ENCODE measurements at places on chromosomes 2 and 18. TPM values are rescaled to one million over a fixed set of nuclear protein-coding genes. Genes with fewer than 3 reads are reported as not detected.

DNA sequence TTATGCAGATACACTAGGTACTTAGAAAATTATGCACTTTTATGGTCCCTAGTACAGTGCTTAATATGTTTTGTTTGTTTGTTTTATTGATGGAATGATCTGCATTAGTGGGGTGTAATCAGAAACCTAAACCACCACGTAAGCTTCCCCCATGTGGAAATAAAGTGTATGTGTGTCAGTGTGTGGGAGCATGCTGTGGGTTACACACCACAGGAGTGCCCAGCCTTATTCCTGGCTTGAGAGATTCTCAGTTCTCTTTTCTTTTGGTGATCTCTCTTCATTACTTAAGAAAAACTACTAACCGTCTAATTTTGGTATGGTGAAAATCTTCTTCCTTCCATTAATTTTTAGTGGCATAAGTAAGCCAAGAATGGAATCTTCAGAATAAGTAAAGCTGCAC lies 398.6 kb downstream of the DCDC2C start:
- no peak overlapping the region for H3K27ac ChIP-seq
- no peak for DNase-seq
- H3K36me3 ChIP-seq = no peaks in the 10 kb centered on the region
- no peaks in the 10 kb centered on the region for H3K27me3 ChIP-seq

DNA sequence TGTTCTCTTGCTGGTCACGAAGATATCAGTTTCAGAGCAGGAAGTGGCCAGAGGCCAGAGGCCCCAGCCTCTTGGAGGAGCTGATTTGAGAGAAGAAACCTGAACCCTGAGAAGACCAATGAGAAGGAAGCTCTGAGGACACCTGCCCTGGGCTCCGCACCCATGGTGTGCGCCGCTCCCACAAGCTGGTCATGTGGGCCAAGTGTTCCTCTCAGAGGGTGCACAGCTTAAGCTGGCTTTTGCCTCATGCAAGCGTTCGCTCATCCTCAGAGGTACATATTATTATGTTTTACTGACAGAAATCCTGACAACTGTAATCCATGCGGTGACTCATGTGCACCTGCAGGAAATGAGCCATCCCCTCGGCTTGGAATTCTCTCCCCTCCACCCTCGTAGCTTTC lies 316.1 kb upstream of the MYT1L start:
- DNase-seq = no peak
- no peaks in the 10 kb centered on the region for H3K4me1 ChIP-seq
- H3K4me3 ChIP-seq = no peak overlapping the region
- no peak overlapping the region for H3K27ac ChIP-seq
- H3K36me3 ChIP-seq = peaks cover 4% of the 10 kb centered on the region
- peaks cover 9% of the 10 kb centered on the region for H3K27me3 ChIP-seq

DNA sequence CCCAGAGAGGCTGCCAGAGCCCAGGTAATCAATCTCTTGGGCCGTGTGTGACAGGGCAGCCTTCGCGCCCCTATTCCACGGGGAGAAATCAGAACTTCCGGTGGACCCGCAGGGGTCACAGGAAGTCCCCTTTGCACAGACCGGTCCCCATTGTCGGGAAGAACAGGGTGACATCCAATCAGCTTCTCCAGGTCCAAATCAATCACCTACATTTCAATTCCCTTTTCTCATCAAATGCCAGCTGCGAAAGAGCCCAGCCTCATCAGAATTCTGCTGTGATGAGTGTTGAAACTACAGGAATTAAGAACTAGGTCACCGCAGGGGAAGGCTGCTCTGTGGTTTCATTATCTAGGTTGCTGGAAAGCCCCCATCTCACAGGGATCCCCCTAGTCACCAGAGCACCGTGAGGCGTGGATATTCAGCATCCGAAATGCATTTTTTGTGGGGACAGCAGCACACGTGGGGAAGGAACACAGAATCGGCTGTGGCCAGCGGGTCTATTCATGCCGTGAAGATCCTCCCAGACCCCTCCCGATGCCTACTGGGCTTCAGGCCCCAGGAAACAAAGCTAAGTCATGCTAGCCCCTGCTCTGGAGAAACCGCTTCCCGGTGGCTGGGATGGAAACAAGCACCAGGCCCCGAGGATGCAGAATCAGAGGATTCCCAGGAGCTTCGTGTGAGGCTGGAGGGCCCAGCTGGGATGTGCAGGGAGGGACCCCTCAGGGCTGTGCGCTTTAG lies 193.7 kb upstream of the ID2 start:
- H3K27ac ChIP-seq = no peak overlapping the region
- peaks cover 5% of the 10 kb centered on the region for H3K4me1 ChIP-seq
- no peaks in the 10 kb centered on the region for H3K36me3 ChIP-seq
- DNase-seq = no peak
- H3K4me3 ChIP-seq = no peak overlapping the region

GRCh38 chr2:36069074-36069473 lies 286.5 kb upstream of the CRIM1 start:
- H3K4me1 ChIP-seq = no peaks in the 10 kb centered on the region
- no peaks in the 10 kb centered on the region for H3K36me3 ChIP-seq
- no peak overlapping the region for H3K4me3 ChIP-seq
- DNase-seq = no peak
- H3K27ac ChIP-seq = no peak overlapping the region

The ASXL3 gene
- 45.6 TPM for total RNA-seq

The FAM98A gene
- total RNA-seq = 38.9 TPM

The HRH4 gene
- not detected for total RNA-seq

Data from glutamatergic neuron (in vitro differentiated cells).